ENCODE measurements at places on chromosomes 7 and 10. TPM values are rescaled to one million over a fixed set of nuclear protein-coding genes. Genes with fewer than 3 reads are reported as not detected.

The FGFR2 gene
- 29.2 TPM for total RNA-seq

The RARRES2 gene
- total RNA-seq: 12.6 TPM

The TDRD1 gene
- total RNA-seq: not detected

GRCh38 chr10:15494850-15495506 is 123.9 kb upstream of the FAM171A1 start:
- no peak for DNase-seq

Data from HT-29 (cell line).